ENCODE measurements at places on chromosomes 11 and 22.

DNA sequence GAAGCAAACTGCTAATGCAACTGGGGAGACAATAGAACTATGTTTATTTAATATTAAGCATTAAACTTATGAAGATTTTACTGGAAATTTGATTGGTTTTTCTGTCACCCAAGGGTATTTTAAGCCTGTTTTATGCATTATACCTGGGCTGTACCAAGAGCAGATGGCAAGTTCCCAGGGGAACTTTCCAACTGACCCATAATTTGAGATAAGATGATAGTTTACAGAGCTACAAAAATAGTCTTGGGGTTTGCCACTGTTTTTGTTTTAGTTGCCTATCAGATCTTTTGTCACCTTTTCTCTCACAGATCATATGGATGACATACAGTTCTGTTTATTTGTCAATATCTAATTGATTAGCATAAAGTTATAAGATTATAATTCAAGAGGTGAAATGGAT lies 43.9 kb downstream of the PDE3B start:
- DNase-seq: no peak

- no peak for DNase-seq
These were observed 1.2 kb upstream of the CEP126 start for GRCh38 chr11:101913656-101914055.

GRCh38 chr11:85698195-85698594 lies 12.2 kb upstream of the CCDC89 start:
- DNase-seq: no peak

GRCh38 chr11:119491753-119492510 lies 69.0 kb upstream of the THY1 start:
- no peak for DNase-seq

- DNase-seq: no peak
These were observed 235.4 kb downstream of the METTL15 start for GRCh38 chr11:28343304-28344233.

- DNase-seq: no peak
These were observed 1.8 kb upstream of the KRTAP5-4 start for GRCh38 chr11:1623716-1624115.

- DNase-seq: no peak
These were observed 9.8 kb downstream of the SCN4B start for GRCh38 chr11:118142809-118143208.

- DNase-seq: no peak
These were observed 8.3 kb upstream of the SSTR3 start for GRCh38 chr22:37220543-37220981.

- no peak for DNase-seq
These were observed 2.2 kb upstream of the MYO18B start for GRCh38 chr22:25739659-25740344.

DNA sequence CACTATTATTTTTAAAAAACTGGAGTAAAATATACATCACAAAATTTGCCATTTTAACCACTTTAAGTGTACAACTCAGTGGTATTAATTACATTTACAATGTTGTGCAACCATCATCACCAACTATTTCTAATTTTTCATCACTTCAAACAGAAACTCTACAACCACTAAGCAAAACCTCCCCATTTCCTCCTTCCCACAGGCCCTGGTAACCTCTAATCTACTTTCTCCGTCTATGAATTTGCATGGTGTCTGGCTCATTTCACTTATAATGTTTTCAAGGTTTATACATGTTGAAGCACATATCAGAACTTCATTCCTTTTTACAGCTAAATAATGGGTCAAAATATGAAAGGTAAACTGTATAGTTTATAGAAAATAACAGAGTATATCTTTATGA lies 24.4 kb downstream of the DDI1 start:
- DNase-seq: no peak

DNA sequence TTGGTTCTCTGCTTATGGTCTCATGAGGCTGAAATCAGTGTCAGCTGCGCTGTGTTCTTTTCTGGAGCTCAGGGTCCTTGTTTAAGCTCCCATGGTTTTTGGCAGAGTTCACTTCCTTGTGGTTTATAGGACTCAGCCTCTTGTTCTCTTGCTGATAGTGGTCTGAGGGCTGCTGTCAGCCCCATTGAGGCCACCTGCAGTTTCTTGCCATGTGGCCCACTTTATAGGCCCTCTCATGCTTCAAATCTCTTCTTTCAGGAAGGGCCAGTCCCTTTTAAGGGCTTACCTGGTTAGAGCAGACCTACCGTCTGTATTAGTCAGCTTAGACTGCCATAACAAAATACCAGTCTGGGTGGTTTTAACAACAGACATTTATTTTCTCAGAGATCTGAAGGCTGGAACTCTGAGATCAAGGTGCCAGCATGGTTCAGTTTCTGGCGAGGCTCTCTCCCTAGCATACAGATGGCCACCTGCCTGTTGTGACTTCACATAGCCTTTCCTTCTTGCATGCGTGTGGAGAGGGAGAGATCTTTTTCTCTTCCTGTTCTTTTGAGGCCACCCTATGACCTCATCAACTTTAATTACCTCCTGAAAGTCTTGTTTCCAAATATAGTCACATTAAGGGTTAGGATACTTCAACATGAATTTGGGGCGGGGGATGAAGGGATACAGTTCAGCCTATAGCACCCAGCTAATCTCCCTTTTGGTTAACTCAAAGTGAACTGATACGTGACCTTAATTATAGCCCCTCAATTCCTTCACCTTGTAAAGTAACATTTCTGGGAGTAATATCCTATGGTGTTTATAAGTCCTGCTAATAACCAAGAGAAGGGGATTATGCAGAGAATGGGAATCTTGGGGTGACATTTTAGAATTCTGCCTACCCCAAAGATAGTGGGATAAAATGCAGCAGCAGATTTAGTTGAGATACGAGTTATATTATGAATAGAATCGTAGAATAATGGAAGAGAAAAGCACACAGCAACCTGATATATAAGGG lies 131.8 kb downstream of the UVRAG start:
- no peak for DNase-seq

DNA sequence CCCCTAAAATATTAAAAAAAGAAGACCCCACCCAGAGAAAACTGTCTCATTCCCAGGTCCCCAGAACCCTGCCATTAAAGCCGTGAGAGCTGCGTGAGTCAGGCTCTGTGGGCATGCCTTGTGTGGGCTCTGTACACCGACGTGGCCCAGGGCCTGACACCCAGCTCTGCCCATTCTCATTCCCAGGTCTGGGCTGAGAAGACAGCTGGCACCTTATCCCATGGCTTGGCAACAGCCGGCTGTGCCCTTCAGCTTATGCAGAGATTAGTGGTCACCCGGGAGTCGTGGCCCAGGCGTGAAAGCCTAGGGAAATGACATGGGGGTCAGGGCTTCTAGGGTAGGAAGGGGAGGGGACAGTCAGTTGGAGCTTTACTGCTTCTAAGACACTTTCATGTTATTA lies 31.9 kb downstream of the OTOG start:
- DNase-seq: no peak

DNA sequence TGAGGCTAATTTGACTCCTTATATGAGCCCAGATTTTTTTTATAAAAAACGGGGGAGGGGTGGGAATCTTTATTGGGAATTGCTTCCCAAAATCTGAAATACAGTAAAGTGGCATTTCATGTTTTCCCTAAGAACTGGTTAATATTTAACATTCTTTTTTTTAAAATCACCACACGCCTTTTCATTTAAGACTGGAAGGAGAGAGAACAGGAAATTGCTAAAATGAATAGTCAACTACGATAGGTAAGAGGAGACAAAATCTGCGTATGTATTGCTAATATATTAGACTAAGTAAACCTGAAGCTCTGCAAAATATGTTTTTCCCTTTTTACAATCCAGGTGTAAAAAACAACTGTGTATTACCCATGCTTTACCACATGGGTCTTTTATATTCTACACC lies 57.0 kb downstream of the SOX6 start:
- no peak for DNase-seq

GRCh38 chr11:92744929-92745585 lies 224.4 kb upstream of the MTNR1B start:
- no peak for DNase-seq

DNA sequence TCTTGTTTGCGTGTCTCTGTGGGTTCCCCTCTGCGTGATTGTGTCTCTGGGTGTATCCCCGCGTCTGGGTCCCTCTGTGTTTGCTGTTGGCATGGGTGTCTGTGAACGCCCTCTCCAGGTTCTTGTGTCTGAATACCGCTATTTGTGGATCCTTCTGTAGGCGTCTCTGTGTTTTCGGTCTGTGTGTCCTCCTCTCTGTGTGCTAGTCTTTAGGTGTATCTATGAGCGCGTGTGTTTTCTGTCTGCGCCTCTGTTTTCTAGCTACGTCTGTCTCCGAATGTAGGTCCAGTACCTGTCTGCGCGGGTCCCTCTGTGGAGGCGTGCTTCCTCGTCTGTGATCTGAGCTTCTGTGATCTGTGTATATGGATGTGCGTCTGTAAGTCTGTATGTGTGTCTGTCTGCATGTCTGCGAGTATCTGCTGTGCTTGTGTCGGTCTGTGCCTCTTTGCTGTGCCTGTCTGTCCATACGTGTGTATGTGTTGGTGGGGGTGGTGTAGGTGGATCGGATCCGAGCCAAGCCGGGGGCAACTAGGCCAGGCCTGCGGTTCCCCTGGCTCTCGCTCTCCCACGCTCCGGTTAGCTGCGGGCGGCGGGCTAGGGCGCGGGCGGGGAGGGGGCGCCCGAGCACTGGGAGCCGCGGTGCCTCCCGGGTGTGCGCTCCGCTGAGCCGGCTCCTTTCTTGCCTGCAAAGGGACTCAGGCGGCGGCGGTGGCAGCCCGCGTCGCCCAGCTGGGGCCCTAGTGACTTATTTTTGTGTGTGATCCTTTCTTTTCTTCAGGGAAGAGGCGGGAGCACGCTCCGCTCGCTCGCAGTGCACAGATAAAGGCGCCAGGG lies 105.3 kb upstream of the E2F8 start:
- no peak for DNase-seq

Data from stimulated activated naive CD8-positive, alpha-beta T cell treated with anti-CD3 and anti-CD28 coated beads, Interleukin-15, Interleukin-2, amounts not matched to agents 100 U/mL and 50 U/mL, for 24 hours (primary cell).